Sigmoid colon (tissue), 7 donors: ENCODE measurements at places on chromosomes 12 and 14.
A peak's percentile ranks its signal among the peaks of the same experiment; 100 is the strongest.

DNA sequence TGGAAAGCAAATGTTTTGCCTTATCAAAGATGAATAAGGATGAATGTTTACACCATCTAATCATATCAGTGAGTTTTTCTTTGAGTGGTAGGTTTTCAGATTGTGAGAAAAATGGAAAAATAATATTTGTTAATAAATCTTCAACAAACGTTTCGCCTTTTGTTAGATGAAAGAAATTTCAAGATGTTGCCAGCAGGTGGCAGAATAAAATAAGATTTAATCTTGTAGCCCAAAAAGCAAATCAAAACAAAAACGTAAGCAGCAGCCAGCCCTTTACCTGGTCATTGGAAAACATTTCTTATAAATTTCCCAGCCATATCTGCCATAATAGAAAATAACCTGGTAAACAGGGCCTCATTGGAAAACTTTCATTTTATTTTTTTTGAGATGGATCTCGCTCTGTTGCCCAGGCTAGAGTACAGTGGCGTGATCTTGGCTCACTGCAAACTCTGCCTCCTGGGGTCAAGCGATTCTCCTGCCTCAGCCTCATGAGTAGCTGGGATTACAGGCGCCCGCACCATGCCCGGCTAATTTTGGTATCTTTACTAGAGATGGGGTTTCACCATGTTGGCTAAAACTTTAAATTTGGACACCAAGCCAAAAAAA lies 15.4 kb upstream of the TMEM120B start:
- H3K4me3 ChIP-seq, result no peak overlapping the region
- H3K27ac ChIP-seq, result no peak overlapping the region
- no peaks in the 10 kb centered on the region for H3K36me3 ChIP-seq
- no peaks in the 10 kb centered on the region for H3K27me3 ChIP-seq
- no peak for DNase-seq

DNA sequence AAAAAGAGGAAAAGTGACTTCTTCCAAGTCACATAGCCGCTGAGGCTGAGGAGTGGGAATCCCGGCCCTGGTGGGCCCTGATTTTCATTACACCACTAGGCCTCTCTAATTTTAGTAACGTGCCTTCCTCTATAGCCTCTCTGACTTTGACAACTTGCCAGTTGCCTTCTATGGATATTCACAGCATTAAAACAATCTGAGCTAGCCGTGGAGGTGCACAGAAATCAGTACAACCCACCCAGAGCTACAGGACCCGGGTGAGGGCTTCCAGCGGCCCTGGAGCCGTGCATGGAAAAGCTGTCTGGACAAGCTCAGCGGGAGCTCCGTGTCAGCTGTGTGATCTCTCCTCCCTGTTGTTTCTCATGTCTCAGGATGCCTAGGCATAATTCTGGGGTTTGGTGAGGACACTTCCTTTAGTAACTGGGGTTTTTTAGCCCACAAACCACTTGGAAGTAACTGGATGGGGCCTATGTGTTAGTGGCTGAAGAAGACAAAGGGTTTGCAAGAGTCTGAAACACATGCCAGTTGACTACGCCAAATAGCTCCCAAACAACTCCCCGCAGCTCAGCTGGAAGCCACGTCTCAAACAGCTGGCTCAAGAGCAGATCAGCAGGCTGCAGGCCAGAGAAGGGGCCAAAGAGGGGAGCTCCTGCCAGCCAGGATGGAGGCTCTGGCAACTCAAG lies 53.0 kb downstream of the SSH1 start:
- H3K27me3 ChIP-seq, result no peaks in the 10 kb centered on the region
- no peaks in the 10 kb centered on the region for H3K4me1 ChIP-seq
- H3K36me3 ChIP-seq, result peaks cover 12% of the 10 kb centered on the region
- H3K4me3 ChIP-seq, result no peak overlapping the region
- DNase-seq, result peak; percentile 91
- H3K27ac ChIP-seq, result peak overlapping the region; percentile 91

DNA sequence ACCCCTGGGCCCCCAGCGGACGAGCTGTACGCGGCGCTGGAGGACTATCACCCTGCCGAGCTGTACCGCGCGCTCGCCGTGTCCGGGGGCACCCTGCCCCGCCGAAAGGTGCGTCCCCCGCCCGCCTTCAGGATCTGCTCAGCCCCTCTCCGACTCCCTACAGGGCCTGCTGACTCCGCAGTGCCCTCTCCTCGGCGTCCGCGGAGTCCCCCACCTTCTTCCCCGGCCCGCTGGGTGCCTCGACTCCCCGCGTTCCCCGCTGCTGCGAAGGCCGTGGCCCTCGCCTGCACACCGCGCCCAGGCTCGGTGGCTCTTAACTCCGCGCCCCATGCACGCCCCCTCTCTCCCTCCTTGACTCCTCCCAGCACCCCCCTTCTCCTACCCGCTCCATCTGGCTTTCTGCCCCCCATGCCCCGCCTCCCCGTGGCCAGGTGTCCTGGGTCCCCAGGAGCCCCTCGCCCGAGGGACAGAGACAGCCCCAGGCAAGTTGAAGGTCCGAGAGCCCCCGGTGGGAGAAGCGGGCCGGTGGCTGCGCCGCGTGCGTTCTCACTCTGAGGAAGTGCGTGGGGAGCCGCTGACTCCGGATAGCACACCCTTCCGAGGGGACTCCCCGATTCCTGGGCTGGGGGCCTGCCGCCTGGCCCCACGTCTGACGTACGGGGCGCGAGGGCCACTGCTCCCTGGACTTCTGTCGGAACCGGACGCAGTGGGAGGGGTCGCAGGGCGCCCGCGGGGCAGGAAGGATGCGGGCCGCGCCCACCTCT lies 594 bp downstream of the TAMALIN start:
- peaks cover 12% of the 10 kb centered on the region for H3K27me3 ChIP-seq
- peak overlapping the region; percentile 60 for H3K4me3 ChIP-seq
- no peaks in the 10 kb centered on the region for H3K36me3 ChIP-seq

- H3K27ac ChIP-seq, result no peak overlapping the region
- H3K4me3 ChIP-seq, result no peak overlapping the region
- H3K4me1 ChIP-seq, result no peaks in the 10 kb centered on the region
- no peak for DNase-seq
- H3K36me3 ChIP-seq, result no peaks in the 10 kb centered on the region
Measured at GRCh38 chr12:104263580-104264358, 39.8 kb upstream of the EID3 start.

- H3K4me3 ChIP-seq, result no peak overlapping the region
- H3K4me1 ChIP-seq, result no peaks in the 10 kb centered on the region
- no peaks in the 10 kb centered on the region for H3K36me3 ChIP-seq
- no peak for DNase-seq
Measured at GRCh38 chr14:30252151-30252550, 306.8 kb upstream of the G2E3 start.

DNA sequence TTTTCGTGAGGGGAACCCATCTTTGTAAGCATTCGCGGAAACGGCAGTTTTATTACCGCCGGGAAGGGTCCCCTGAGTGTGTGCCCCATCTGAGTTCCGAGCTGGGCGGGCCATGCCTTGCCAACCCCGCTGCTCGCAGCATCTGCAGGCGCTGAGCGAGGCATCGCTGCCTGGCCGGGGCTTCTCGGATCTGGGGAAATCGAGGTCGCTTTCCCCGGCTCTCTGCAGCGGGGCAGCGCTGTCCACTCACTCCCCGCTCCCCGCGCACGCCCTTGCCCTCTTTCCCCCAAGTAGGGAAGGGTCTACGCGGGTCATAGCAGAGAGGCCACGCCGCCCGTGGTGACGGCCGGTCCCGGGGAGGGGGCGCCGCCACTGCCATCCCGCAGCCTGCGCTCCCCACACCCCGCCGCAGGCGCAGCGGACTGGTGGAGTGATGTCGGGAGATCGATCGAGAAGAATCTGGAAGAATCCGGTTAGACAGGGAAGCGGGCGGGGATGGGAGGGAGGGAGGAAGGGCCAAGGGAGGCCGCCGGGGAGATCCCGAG lies 507 bp upstream of the FKBP4 start:
- no peak for DNase-seq
- peak overlapping the region; percentile 87 for H3K4me3 ChIP-seq
- peak overlapping the region; percentile 87 for H3K27ac ChIP-seq
- no peaks in the 10 kb centered on the region for H3K27me3 ChIP-seq
- H3K36me3 ChIP-seq, result peaks cover 10% of the 10 kb centered on the region

DNA sequence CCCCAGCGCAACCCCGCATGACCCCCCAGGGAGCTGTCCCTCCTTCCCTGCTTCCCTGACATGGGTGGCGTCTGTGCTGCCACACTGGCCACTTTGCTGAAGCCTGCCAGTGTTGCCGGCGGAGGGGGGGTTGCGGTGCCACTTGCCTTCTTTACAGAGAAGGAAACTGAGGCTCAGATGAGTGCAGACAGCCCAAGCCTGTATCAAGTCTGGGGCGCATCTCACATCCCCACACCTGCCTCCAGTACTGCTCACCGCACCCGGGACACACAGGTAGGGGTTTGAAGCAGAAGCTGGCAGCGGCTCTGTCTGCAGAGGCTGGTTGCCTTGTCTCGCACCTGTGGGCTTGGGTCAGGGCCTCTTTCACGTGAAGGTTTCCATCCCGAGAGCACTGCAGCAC lies 104.7 kb upstream of the RTL1 start:
- H3K4me3 ChIP-seq, result no peak overlapping the region
- no peaks in the 10 kb centered on the region for H3K4me1 ChIP-seq
- no peak overlapping the region for H3K27ac ChIP-seq
- H3K36me3 ChIP-seq, result no peaks in the 10 kb centered on the region
- H3K27me3 ChIP-seq, result no peaks in the 10 kb centered on the region

DNA sequence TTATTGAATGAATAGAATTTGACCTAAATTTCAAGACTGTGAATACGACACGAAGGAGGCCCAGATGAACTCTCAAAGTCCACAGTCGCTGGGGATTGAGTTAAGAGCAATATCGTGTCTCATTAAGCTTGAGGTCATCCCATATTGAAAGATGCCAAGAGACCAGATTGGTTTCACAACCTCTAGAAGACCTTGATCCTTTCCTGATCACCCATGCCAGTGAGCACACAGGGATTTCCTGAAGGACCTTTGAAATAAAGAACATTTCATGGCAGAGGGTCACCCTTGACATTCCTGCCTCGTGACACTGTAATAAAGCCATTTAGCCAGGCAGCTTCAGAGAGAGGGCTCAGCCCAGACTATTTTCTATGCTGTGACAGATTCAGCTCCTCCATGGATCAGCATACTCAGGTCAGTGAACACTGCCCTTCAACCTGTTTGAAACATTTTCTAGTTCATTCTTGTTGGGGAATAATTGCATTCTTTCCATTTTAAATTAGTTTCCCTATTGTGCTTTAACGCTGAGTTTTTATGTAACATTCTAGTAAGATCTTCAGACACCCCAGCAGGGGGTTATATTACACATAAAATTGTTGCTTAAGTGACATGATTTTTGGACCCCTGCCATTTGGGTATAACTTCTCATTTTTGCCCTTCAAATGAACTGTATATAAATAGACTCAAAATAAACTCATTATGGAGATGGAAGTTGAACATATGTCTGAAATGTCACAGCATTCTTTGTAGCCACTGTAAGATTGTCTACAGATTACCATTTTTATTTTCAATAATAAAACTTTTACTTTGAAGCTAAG lies 213.2 kb downstream of the C12orf50 start:
- no peak overlapping the region for H3K27ac ChIP-seq
- H3K27me3 ChIP-seq, result no peaks in the 10 kb centered on the region
- H3K36me3 ChIP-seq, result no peaks in the 10 kb centered on the region
- H3K4me3 ChIP-seq, result no peak overlapping the region
